ENCODE measurements at places on chromosomes 11 and 22.

GRCh38 chr11:21640491-21640890, 552.4 kb upstream of the ANO5 start:
- DNase-seq: no peak

GRCh38 chr11:108398439-108398838, 68.9 kb downstream of the C11orf65 start:
- no peak for DNase-seq

GRCh38 chr11:94787801-94788200, 19.6 kb downstream of the AMOTL1 start:
- DNase-seq: no peak

DNA sequence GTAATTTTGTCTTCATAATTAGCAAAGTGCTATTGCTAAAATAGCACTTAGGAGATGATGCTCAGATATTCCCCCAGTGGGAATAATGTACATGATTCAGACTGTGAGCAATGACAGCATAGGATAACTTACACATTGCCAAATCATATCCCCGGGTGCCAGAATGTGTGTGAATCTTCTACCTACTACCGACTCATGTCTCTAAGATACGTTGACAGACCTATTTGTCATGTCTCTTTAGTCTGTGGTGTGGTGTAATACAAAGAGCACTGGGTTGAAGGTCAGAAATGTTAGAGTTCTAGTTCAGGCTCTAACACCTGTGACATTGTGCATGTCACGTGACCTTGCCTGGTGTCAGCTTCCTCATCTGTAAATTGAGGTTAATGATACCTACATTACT, 31.0 kb upstream of the PICALM start:
- peak; percentile 86 for DNase-seq
